ENCODE measurements at places on chromosomes 12 and 14. TPM values are rescaled to one million over a fixed set of nuclear protein-coding genes. Genes with fewer than 3 reads are reported as not detected.

GRCh38 chr12:62640910-62641448 is 174.4 kb downstream of the MON2 start:
- DNase-seq, result no peak

- DNase-seq, result no peak
Measured at GRCh38 chr14:81222126-81222525, 1.4 kb upstream of the GTF2A1 start.

DNA sequence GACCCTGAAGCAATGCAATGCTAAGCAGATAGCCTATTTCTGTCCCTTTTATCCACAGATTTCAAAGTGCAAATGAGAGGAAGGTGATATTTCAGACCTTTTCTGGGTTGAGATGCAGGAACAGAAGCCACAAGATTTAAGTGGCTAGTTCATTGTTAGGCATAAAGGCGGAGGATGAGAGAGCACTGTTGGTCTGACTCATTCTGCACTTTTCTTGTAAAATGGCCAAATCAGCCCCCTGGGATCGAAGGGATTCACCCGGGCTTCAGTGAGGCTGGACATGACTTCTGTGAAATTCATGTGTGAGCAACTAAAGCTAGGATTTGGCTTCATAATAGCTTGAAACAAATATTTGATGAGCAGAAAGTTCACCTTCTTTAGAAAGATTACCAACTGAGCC is 101.9 kb upstream of the OVCH1 start:
- no peak for DNase-seq

Gene P2RX7
- 63.9 TPM for total RNA-seq

Gene CRIP1
- 14.5 TPM for total RNA-seq
